Cerebellar nuclear complex (tissue), 1 donor: ENCODE measurements at places on chromosomes 2 and 18.

- DNase-seq, result no peak
Measured at GRCh38 chr18:11654736-11655605, 34.1 kb upstream of the GNAL start.

DNA sequence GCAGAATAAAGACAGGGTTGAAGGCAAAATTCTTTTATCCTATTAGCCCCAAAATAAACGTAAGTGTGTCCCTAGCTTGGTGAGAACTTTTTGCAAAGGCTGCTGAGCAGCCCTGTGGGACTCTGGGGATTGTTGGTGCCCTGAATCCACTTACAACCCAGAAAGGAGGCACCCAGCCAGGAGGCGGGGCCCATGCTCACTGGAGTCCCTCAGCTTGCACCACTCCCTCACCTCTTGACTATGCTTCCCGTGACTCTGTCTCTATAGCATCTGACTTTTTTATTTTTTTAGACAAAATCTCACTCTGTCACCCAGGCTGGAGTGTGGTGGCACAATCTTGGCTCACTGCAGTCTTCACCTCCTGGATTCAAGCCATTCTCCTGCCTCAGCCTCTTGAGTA is 15.8 kb upstream of the COL6A3 start:
- no peak for DNase-seq

DNA sequence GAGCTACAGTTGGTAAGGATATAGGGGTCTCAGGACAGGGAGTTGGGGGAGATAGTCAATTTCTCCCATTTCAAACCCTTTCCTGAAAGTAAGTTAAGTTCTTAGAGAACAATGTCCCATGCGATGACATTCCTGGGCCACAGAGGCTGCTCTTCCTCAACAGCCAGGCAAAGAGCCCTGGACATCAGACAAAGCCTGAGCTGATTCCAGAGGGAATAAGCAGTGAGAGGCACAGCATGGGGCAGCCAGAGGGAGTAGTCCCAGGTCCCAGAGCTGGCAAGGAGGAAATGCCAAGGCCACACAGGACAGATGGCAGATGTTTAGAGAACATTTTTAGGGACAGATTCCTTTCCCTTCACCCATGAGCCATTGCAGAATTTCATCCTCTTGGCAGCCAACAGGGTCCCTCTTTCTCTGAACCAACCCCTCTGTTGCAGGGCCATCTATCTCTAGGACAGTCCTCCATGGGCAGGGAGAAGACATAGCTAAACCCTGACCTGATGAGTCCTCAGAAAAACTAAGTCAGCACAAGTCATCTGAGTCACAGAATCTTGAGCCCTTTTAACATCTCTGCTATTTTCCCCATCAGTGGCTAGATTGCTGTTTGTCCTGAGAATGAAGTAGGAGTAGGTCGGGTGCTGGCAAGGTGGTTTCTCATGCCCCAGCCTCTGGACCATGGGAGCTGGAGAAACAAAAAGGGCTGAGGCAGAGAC is 81.6 kb upstream of the STPG4 start:
- DNase-seq, result no peak

DNA sequence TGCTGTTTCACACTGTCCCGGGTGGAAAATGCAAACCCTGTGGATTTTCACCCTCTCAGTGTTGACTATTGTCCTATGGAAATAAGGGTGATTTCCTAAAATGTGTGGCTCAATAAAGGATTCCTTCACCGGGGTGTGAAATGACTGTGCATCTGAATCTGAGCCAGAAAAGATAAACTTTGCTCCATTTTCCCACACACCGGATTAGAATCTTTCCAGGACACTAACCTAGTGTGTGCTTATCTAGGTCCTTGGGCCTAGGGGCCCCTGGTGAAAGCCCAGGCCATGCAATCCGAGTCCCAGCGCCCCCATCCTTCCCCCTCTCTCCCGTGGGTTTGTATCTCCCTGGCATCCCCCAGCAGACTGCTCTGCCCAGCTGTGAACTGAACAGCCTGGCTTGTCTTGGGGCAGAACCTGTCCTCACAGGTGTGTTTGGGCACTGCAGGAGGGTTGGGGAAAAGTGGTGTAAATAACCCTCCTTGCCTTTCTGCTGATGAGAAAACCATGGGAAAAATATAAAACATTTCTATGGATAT is 17.3 kb downstream of the KLHL29 start:
- DNase-seq, result no peak
